ENCODE measurements at places on chromosomes 6 and 20.

- no peak for DNase-seq
These were observed 7.4 kb upstream of the GMPR start for GRCh38 chr6:16230953-16231352.

- no peak for DNase-seq
These were observed 4.7 kb upstream of the CENPW start for GRCh38 chr6:126335210-126335609.

GRCh38 chr20:63711085-63711645 is 3.3 kb downstream of the ZGPAT start:
- DNase-seq = no peak

- peak; percentile 85 for DNase-seq
These were observed 67.6 kb downstream of the FYN start for GRCh38 chr6:111805511-111806164.

- DNase-seq = no peak
These were observed at the start of gene ZBTB46 for GRCh38 chr20:63830841-63831588. TSS of gene ZBTB46 (minus strand) at chr20:63831264. CDS start at chr20:63790757, 40,507 bp downstream.

DNA sequence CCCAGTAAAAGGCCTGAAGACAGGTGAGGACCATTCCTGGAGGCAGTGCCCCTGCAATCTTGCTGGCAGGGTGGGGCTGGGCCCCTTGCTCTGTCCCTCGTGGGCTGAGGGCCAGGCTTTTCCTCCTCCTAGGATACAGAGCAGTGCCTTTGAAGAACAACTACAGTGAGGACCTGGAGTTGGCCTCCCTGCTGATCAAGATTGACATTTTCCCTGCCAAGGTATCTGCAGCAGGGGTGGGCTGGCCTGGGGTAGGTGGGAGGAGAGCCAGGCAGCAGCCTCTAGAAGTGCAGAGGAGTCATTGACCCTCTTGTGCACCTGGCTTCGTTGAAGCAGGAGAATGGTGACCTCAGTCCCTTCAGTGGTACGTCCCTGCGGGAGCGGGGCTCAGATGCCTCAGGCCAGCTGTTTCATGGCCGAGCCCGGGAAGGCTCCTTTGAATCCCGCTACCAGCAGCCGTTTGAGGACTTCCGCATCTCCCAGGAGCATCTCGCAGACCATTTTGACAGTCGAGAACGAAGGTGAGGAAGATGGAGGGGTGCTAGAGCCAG is 36.5 kb downstream of the PLCG1 start:
- no peak for DNase-seq

- DNase-seq = no peak
These were observed 3.9 kb downstream of the HMGA1 start for GRCh38 chr6:34240329-34241248.

- peak; percentile 68 for DNase-seq
These were observed 3.0 kb upstream of the TGM2 start for GRCh38 chr20:38167851-38168760.

GRCh38 chr6:156687789-156688619 is 89.2 kb upstream of the ARID1B start:
- DNase-seq = peak; percentile 54

GRCh38 chr6:90758741-90759140 is 171.9 kb upstream of the MAP3K7 start:
- DNase-seq = no peak

GRCh38 chr20:14333721-14334120 is 3.7 kb downstream of the FLRT3 start:
- no peak for DNase-seq

- DNase-seq = no peak
These were observed 63.1 kb upstream of the IFNGR1 start for GRCh38 chr6:137282254-137282653.

- no peak for DNase-seq
These were observed 95.9 kb upstream of the KCNQ5 start for GRCh38 chr6:72525821-72526510.

- DNase-seq = no peak
These were observed 381.6 kb upstream of the CNR1 start for GRCh38 chr6:88547768-88548167.

DNA sequence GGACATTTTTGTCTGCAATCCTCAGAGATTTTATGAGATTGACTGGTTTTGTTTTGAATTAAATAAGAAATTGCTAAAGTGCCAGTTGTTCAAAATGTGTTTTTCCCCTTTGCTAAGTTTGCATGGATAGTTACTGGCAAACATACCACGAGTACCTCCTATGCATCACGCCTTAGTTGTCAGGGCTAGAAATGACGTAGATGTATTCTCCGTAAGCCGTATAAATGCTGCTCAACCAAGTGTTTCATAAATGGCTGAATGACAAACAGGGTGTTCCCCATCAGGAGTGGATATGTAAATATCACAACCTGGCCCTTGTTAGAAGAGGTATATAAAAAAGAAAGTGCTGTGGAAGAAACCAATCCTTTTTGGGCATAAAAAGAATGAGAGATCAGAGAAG is 341.1 kb upstream of the ZFP64 start:
- no peak for DNase-seq

GRCh38 chr20:17453592-17453991 is 77.6 kb downstream of the BFSP1 start:
- DNase-seq = no peak

GRCh38 chr6:116866281-116866871 is 10.7 kb upstream of the RFX6 start:
- DNase-seq = no peak

GRCh38 chr20:23520185-23520584 is 29.3 kb downstream of the CST8 start:
- DNase-seq = no peak

DNA sequence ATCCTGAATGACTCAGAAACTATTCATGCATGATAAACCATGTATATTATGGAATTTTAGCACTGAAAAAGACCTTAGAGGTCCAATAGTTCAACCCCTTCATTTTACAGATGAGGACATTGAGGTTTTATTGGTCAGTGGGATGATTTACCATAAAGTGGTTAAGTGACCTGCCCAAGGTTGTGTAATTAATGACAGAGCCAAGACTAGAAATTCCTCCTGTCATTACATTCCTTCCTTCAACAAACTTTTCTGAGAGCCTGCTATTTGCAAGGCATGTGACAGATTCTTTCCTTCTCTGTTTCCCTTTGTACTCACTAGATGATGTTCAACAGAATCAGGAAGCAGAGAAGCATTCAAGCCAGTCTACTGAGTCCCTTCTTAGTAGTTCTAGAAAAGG is 170.7 kb upstream of the KCNK16 start:
- peak; percentile 73 for DNase-seq

GRCh38 chr6:126747728-126748540 is 370.5 kb upstream of the RSPO3 start:
- DNase-seq = no peak

DNA sequence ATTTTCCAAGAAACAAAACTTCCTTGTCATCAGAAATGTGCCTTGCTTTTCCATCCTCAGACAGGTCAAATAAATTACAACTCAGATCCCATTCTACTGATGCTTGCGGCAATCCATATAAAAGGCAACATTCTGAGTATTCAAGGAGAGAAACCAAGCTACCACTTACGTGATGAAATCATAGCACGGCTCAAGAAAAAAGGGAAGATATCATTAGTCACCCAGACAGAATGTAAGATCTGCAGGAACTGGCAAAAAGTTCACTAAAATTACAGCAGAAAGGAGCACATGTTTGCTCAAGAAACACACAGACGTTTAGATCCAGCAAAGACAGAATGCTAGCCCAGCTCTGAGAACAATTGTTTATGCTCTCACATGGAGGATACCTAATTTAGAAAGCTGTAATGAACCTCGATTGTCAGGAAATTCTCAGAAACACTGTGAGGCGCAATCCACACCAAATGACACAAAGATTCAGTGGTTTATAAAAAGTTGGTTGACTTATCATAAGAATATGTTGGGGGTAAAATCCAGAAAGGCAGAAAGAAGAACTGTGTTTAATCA is 304.2 kb downstream of the ADGRG6 start:
- no peak for DNase-seq

DNA sequence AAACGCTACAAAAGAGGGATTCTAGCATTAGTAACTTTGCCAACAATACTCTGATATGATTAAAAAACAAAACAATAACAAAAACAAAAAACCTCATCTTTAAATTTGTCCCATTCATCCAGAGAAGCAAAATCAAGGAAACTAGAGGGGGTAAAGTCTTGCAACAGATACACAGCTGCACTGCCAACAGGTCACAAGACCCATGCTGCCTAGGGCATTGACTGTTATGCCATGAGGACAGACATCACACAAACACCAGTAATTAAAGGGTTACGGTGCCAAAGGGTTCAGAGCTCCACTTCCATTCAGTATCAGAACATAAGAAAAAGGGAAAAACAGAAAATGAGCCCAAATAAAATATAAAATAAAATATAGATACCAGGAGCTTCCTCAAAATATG is 1.6 kb downstream of the TBC1D20 start:
- DNase-seq = no peak

DNA sequence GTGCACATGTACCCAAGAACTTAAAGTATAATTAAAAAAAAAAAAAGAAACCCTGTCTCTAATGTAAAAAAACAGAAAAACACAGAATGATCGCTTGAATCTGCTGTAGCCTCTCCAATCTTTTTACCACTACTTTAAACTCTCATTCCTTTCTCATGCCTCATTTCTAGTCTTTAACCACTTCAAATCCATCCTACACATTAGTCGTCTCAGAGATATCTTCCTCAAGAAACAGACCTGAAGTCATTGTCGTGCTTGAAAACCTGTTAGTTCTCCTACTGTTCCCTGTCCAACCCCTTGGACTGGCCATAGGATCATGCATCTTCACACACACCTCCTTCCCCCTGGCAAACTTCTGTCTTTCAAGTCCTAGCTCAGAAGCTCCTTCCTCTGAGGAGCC is 112.1 kb upstream of the BCLAF1 start:
- no peak for DNase-seq
